Transverse colon (tissue), 4 donors: ENCODE measurements at places on chromosomes 11 and 22.

DNA sequence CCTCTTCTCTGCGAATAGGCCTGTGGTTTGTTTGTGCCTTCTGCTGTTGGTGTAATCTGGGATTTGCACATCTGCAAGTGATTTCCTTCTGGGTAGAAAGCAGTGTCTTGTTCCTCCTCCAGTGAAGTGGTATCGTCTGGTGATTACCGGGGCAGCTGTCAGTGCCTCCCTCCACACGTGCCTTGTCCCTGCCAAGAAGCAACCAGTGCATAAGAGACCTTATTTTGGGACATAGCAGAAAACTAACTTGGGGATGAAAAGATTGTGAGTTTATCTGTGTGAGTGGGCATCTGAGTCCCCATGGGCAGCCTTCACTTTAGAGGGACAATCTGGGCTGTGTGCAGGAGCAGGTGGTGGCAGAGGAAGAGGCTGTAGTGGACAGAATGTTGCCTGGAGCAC is 71.5 kb upstream of the SORL1-AS1 start:
- H3K36me3 ChIP-seq, result no peaks in the 10 kb centered on the region
- no peak overlapping the region for H3K27ac ChIP-seq
- DNase-seq, result no peak
- no peaks in the 10 kb centered on the region for H3K4me1 ChIP-seq
- H3K4me3 ChIP-seq, result no peak overlapping the region

GRCh38 chr11:2744166-2744565 is 44.4 kb upstream of the KCNQ1OT1 start:
- H3K27ac ChIP-seq, result no peak overlapping the region
- no peaks in the 10 kb centered on the region for H3K36me3 ChIP-seq
- H3K4me1 ChIP-seq, result peaks cover 7% of the 10 kb centered on the region
- no peak overlapping the region for H3K4me3 ChIP-seq

- H3K4me1 ChIP-seq, result no peaks in the 10 kb centered on the region
- no peak overlapping the region for H3K4me3 ChIP-seq
- no peaks in the 10 kb centered on the region for H3K36me3 ChIP-seq
- H3K27me3 ChIP-seq, result no peaks in the 10 kb centered on the region
- H3K27ac ChIP-seq, result no peak overlapping the region
- no peak for DNase-seq
These were observed 452.7 kb upstream of the CCDC179 start for GRCh38 chr11:23313001-23313400.

- no peaks in the 10 kb centered on the region for H3K36me3 ChIP-seq
- peaks cover 79% of the 10 kb centered on the region for H3K4me1 ChIP-seq
- peak; percentile 56 for DNase-seq
- peak overlapping the region; percentile 88 for H3K4me3 ChIP-seq
- no peaks in the 10 kb centered on the region for H3K27me3 ChIP-seq
These were observed 1.6 kb downstream of the CPT1A start for GRCh38 chr11:68839911-68840641.

GRCh38 chr22:41966607-41967240 is 2.5 kb upstream of the SEPTIN3 start:
- no peak overlapping the region for H3K27ac ChIP-seq
- no peaks in the 10 kb centered on the region for H3K4me1 ChIP-seq
- peaks cover 5% of the 10 kb centered on the region for H3K27me3 ChIP-seq
- H3K36me3 ChIP-seq, result no peaks in the 10 kb centered on the region
- peak; percentile 41 for DNase-seq
- no peak overlapping the region for H3K4me3 ChIP-seq

- no peaks in the 10 kb centered on the region for H3K36me3 ChIP-seq
- H3K27ac ChIP-seq, result no peak overlapping the region
- DNase-seq, result no peak
- no peak overlapping the region for H3K4me3 ChIP-seq
- H3K4me1 ChIP-seq, result no peaks in the 10 kb centered on the region
These were observed 16.7 kb downstream of the TRPC6 start for GRCh38 chr11:101567071-101567470.

DNA sequence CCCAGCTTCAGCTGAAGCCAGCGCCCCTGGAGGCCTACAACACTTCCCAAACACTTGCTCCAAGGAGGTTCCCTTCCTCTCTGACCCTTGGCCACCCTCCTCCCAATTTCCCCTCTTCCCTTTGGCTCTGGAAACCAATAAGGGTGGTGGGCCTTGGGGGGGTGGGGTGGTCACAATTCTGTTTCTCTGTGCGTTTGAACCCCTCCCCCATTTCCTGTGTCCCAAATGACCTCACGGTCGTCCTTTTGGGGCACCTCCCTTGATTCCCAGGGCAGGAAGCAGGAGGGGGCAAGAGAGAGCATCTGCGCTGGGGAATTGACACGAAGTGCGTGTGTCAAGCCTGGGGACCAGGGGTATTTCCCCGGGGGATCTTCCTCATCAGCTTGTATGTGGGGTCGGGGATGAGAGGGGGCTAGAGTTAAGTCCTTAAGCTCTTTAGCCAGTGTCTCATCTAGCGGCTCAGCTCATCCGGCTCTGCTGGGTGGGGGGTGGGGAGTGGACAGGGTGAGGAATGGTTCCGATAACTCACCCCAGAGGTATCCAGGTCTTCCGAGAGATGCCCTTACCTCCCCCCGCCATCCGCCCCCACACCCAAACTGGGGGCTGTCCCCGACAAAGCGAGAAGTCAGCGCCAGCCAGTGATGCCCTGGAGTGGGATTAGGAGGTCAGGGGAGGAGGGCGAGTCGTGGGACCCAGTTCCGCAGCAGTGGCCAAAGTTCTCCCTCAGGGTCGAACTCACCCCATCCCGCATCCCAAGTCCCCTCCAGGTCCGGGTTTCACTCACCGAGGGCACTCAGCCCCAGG is 587 bp downstream of the ESAM start:
- peaks cover 63% of the 10 kb centered on the region for H3K27me3 ChIP-seq
- no peaks in the 10 kb centered on the region for H3K36me3 ChIP-seq
- H3K27ac ChIP-seq, result peak overlapping the region; percentile 84
- peaks cover 45% of the 10 kb centered on the region for H3K4me1 ChIP-seq

- no peak for DNase-seq
- H3K27ac ChIP-seq, result no peak overlapping the region
- no peaks in the 10 kb centered on the region for H3K27me3 ChIP-seq
- H3K36me3 ChIP-seq, result no peaks in the 10 kb centered on the region
- no peaks in the 10 kb centered on the region for H3K4me1 ChIP-seq
- H3K4me3 ChIP-seq, result no peak overlapping the region
These were observed 72.2 kb downstream of the RBMXL2 start for GRCh38 chr11:7160814-7161489.

GRCh38 chr11:74464746-74465145 is 2.6 kb downstream of the KCNE3 start:
- no peak overlapping the region for H3K4me3 ChIP-seq
- no peak for DNase-seq
- H3K4me1 ChIP-seq, result peaks cover 33% of the 10 kb centered on the region
- H3K27ac ChIP-seq, result peak overlapping the region; percentile 80
- H3K36me3 ChIP-seq, result no peaks in the 10 kb centered on the region
- no peaks in the 10 kb centered on the region for H3K27me3 ChIP-seq

- H3K4me3 ChIP-seq, result no peak overlapping the region
- no peaks in the 10 kb centered on the region for H3K27me3 ChIP-seq
- H3K36me3 ChIP-seq, result no peaks in the 10 kb centered on the region
- H3K27ac ChIP-seq, result no peak overlapping the region
- DNase-seq, result no peak
- H3K4me1 ChIP-seq, result peaks cover 13% of the 10 kb centered on the region
These were observed 102.0 kb downstream of the INSC start for GRCh38 chr11:15216678-15217077.

DNA sequence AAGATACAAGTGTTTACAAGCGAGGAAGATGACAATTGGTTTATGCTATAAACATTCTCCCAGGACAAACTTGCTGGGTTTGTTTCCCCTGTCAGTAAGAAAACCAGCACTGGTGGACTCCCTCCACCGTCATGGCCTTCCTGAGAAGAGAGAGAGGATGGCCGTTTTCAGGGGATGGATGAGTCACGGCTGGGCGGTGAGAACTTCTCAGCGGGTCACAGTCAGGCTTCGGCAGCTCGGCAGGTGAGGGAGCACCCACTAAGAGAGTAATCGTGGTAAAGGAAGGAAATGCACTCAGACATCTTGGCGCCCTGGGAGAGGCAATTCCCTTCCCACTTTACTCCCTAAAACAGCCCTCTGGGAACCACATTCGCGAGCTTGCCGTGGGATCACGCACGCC is 83.9 kb downstream of the NCAM1 start:
- H3K4me1 ChIP-seq, result no peaks in the 10 kb centered on the region
- H3K36me3 ChIP-seq, result no peaks in the 10 kb centered on the region
- H3K27me3 ChIP-seq, result no peaks in the 10 kb centered on the region

DNA sequence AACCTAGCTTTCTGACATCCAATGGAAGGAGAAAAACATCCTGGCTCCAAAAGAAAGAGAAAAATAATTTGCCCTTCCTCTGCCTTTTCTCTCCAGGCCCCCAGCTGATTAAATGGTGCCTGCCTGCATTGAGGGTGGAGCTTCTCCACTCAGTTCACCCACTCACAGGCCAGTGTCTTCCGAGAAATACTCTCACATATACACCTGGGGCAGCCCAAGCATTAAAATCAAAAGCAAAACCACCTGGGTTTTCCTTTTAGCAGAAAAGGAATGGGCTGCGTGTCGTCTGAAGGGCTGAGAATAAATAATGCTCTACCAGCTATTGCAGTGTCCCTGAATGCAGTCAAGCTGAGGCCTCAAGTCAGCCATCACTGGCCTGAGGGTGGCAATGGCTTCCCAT is 1143.8 kb upstream of the TENM4 start:
- H3K4me3 ChIP-seq, result no peak overlapping the region
- no peak for DNase-seq
- H3K4me1 ChIP-seq, result no peaks in the 10 kb centered on the region

DNA sequence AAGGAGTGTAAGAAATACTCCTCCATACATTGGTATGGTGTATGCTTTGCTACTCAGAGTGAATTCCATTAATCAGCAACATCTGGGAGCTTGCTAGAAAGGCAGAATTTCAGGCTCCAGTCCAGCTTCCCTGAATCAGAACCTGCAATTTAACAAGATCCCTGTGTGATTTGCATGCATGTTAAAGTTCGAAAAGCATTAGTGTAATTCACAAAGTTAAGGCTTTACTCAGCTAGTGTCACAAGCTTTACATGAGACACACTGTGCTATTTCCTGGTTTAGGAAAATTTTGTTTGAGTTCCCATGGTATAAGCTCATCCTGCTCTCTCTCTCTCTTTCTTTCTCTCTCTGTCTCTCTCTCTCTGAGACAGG is 37.0 kb upstream of the HEPHL1 start:
- no peak for DNase-seq
- no peaks in the 10 kb centered on the region for H3K4me1 ChIP-seq
- H3K27me3 ChIP-seq, result no peaks in the 10 kb centered on the region
- no peaks in the 10 kb centered on the region for H3K36me3 ChIP-seq
- no peak overlapping the region for H3K27ac ChIP-seq
- no peak overlapping the region for H3K4me3 ChIP-seq

GRCh38 chr11:1853376-1854131 is 670 bp downstream of the LSP1 start:
- no peak for DNase-seq
- no peaks in the 10 kb centered on the region for H3K27me3 ChIP-seq
- peak overlapping the region; percentile 70 for H3K27ac ChIP-seq
- peak overlapping the region; percentile 25 for H3K4me3 ChIP-seq
- no peaks in the 10 kb centered on the region for H3K4me1 ChIP-seq
- no peaks in the 10 kb centered on the region for H3K36me3 ChIP-seq

- no peak overlapping the region for H3K4me3 ChIP-seq
- no peak for DNase-seq
- H3K27ac ChIP-seq, result no peak overlapping the region
- H3K4me1 ChIP-seq, result no peaks in the 10 kb centered on the region
- no peaks in the 10 kb centered on the region for H3K27me3 ChIP-seq
These were observed 11.8 kb upstream of the IGLL1 start for GRCh38 chr22:23591846-23592245.

DNA sequence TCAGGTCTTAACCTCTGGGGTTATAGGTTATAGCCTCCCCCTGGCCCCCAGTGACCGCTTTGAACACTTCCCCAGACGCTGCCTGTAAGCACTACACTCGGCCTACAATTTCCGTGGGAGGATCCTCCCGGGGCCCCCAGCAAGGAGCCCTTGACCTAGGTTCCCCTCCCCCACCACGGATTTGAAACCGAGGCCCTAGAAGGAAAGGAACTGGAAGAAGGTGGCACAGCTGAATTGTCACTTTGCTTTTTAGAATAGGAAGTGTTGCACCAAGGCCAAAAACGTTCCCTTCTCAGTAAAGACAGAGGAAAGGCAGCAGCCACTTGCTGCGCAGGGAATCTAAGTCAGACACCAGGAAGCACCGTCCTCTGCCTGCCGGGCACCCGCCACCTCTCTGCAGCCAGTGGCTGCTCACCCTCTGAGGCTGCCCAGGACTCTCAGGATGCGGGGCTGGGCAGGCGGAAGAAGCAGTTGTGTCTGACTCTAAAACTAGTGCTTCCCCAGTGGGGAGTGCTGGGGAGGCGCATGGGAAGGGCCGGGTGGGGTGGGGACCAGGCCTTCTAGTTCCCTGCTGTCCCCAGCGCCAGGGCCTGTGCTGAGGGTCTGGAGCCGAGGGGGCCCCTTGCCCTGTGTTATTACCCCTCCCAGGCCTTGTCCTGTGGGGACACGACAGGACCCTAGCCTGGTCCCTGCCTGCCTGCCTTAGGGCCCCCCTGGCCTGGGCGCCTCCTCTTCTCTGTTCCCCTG is 7.9 kb upstream of the FLRT1 start:
- peaks cover 14% of the 10 kb centered on the region for H3K27me3 ChIP-seq
- DNase-seq, result no peak
- H3K36me3 ChIP-seq, result no peaks in the 10 kb centered on the region
- H3K27ac ChIP-seq, result no peak overlapping the region

- DNase-seq, result no peak
- no peak overlapping the region for H3K4me3 ChIP-seq
- no peak overlapping the region for H3K27ac ChIP-seq
- no peaks in the 10 kb centered on the region for H3K36me3 ChIP-seq
- H3K4me1 ChIP-seq, result no peaks in the 10 kb centered on the region
- H3K27me3 ChIP-seq, result no peaks in the 10 kb centered on the region
These were observed 411.6 kb upstream of the ANO3 start for GRCh38 chr11:25920356-25920755.

- H3K27ac ChIP-seq, result no peak overlapping the region
- peaks cover 21% of the 10 kb centered on the region for H3K27me3 ChIP-seq
- peaks cover 4% of the 10 kb centered on the region for H3K4me1 ChIP-seq
- peak; percentile 61 for DNase-seq
- peak overlapping the region; percentile 7 for H3K4me3 ChIP-seq
These were observed 82.3 kb downstream of the RCN1 start for GRCh38 chr11:32172848-32173834.
